AG20443 (cell line): ENCODE measurements at places on chromosomes 1 and 21.
A peak's percentile ranks its signal among the peaks of the same experiment; 100 is the strongest.

DNA sequence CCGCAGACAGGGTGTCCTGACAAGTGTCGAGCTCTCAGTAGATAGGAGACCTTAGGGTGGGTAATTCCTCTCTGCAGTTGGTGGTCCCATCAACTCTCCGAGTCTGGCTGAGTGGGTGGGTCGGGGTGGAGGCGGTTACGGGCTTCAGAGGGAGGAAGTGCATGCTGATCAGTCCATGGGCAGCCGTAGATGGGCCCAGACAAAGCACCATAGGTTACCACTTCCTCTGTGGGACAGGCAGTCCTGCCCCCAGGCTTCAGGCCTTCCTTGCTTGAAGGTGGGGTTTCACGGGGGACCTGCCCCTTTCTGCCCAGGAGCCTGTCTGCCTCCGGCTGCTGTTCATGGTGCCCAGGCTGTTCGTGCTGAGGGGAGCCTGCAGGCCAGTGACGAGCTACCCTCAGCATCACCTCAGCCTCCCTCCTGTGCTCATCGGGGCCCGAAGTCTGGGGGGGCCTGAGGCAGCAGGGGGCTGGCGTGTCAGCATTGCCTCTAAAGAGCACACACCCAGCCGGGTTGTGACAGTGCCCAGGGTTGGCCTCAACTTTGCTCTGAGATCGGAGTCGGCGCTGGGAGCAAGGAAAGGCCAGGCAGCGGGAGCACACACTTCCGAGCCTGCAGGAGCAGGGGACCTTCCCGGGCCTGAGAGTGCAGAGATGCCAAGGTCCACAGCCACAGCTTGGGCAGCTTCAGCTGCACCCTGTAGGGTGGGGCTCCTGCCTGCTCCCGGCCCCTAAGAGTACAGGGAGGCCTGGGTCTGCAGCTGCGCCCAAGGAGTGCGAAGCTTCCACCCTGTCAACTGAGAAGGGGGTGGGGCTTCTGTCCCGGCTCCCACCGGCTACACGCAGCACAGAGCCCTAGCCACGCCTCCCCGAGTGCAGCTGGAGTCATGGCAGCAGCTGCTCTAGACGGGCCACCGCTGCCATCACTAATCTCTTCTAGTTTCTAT is 225.4 kb upstream of the NRIP1 start:
- DNase-seq, result peak; percentile 21

GRCh38 chr1:151501474-151501873 is 9.7 kb upstream of the CGN start:
- no peak for DNase-seq

- no peak for DNase-seq
These were observed 321.0 kb downstream of the RPS6KC1 start for GRCh38 chr1:213371847-213372619.

- DNase-seq, result no peak
These were observed 9.9 kb upstream of the CTBS start for GRCh38 chr1:84584126-84584525.

GRCh38 chr1:146012703-146013558 is 8.6 kb downstream of the HJV start:
- peak; percentile 75 for DNase-seq

DNA sequence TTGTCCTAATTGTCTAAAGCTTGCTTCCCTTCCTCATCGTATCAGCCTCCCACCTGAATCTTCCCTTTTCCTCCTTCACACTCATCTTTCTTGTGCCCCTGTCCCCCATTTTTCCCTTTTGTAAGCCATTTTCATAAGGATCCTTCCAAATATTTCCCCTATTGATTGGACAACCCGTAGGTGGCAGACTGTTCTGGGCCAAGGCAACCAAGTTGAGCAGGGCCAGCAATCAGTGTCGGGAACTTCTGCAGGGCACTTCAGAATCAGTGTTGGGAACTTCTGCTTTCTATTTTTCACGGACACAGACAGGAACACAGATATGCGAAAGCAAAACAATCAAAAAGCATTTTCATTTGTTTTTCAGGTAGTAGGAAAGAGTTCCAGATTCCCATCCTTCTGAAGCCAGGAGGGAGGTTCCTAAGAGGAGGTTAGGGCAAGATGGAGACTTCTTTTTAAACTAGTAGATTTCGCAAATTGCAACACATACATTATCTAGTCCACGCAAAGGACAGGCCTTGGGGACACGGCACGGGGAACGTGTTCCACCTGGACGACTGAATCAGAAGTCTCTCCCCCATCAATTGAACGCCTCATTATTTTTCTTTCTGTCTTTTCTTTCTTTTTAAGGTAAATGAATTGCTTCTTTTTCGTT is 691 bp upstream of the MPZL1 start:
- DNase-seq, result peak; percentile 55

GRCh38 chr1:93506126-93506525 is 58.2 kb downstream of the FNBP1L start:
- no peak for DNase-seq

GRCh38 chr1:7084232-7084894 is 299.1 kb downstream of the CAMTA1 start:
- no peak for DNase-seq

GRCh38 chr21:33443194-33443593 is 36.6 kb downstream of the TMEM50B start:
- DNase-seq, result no peak

- DNase-seq, result no peak
These were observed 409.5 kb upstream of the ADGRL2 start for GRCh38 chr1:81391125-81391828.

GRCh38 chr1:19382222-19382621 is 70.1 kb downstream of the SLC66A1 start:
- DNase-seq, result no peak

GRCh38 chr1:92887465-92887864 is 55.6 kb downstream of the RPL5 start:
- DNase-seq, result no peak

GRCh38 chr1:11498956-11499594 is 20.1 kb downstream of the DISP3 start:
- no peak for DNase-seq
